Stimulated activated CD4-positive, alpha-beta T cell treated with anti-CD3 and anti-CD28 coated beads, Interleukin-4, amount 100 ng/mL, for 1 hour (primary cell): ENCODE measurements at places on chromosomes 13 and 19.

GRCh38 chr13:45332036-45332830 is 8.8 kb downstream of the TPT1 start:
- no peak for DNase-seq

- no peak for DNase-seq
Observed at GRCh38 chr13:86006317-86006716, 207.1 kb upstream of the SLITRK6 start.

DNA sequence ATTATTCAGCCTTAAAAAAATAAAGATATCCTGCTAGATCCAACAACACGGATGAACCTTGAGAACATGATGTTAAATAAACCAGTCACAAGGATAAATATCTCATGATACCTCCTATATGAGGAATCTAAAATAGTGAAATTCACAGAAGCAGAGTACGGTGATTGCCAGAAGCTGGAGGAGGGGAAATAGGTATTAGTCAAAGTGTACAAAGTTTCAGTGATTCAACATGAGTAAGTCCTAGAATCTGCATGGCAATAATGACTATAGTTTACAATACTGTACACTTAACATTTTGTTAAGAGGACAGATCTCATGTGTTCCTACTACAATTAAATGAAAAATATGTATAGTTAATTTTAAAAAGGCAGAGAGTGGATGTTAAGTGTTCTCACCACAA is 206.6 kb upstream of the SLC10A2 start:
- no peak for DNase-seq

DNA sequence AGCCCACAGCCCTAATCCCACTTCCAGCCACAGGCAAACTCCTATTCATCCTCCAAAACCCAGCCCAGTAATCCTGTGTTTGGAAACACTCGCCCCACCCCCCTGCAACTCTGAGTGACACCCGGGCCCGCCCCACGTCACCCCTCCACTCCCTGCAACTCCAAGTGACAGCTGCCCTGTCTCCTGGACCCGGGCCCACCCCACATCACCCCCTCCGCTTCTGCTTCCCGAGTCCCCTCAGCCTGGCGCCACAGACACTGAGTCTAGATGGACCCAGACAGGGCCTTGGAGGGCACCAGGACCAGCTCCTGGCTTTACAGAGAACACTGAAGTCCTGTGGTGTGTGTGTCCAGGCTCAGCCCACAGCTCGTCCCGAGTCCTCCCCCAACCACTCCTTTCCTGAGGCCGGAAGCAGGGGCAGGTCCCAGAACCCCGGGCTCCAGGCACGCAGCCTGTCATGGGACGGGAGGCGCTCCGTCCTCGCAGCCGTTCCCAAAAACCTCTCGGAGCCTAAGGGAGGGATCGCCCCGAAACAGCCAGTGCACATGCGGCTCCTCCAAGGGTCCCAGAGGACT is 7.7 kb downstream of the REXO1 start:
- no peak for DNase-seq

GRCh38 chr13:66805657-66806056 is 424.5 kb downstream of the PCDH9 start:
- no peak for DNase-seq

DNA sequence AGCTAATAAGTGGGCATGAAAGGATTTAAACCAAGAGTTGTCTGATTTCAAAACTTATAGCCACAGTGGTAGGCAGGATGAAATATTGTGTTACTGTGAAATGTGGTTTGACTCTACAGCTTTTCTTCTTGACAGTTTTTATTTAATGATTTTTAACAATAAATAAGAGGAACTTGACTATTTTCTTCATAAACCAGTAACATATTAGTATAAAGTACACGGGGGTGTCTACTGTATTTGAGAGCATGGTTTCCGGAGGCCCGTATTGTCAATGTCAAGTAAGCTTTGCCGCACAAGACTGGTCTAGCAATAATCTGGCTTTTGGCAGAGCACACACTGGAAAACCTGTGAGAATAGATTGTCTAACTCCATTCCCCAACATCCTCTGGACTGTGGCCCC is 894.5 kb downstream of the PCDH9 start:
- no peak for DNase-seq

- DNase-seq, result no peak
Observed at GRCh38 chr13:100875392-100876043, 200.9 kb upstream of the TMTC4 start.

DNA sequence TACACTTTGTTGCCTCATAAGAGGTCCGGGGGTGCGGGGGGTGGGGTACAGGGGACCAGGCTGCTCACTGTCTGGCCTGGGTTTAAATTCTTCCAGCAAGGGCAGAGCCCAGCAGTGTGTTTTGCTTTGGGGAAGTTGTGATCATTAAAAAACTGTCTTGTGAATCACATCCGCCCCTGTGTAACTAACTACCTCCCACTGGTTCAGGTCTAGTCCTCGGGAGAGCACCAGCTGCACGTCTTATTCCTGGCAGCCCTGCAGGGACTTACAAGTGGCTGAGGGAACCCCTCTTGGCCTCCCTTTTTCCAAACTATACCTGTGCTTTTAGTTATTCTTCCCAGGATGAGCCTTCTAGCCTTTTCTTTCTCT is 127.5 kb downstream of the SIPA1L3 start:
- DNase-seq, result no peak

DNA sequence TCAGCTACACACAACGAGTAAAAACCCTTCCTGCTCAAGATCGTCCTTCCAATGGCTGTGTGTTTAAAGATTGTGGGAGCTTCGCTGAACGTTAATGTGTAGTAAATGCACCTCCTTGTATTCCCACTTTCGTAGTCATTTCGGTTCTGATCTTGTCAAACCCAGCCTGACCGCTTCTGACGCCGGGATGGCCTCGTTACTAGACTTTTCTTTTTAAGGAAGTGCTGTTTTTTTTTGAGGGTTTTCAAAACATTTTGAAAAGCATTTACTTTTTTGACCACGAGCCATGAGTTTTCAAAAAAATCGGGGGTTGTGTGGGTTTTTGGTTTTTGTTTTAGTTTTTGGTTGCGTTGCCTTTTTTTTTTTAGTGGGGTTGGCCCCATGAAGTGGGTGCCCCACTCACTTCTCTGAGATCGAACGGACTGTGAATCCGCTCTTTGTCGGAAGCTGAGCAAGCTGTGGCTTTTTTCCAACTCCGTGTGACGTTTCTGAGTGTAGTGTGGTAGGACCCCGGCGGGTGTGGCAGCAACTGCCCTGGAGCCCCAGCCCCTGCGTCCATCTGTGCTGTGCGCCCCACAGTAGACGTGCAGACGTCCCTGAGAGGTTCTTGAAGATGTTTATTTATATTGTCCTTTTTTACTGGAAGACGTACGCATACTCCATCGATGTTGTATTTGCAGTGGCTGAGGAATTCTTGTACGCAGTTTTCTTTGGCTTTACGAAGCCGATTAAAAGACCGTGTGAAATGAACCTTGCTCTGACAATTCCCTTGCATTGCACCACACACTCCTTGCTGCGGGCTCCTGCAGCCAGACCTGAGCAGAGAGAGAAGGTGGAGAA is 2.7 kb upstream of the FAM174C start:
- no peak for DNase-seq

- DNase-seq, result no peak
Observed at GRCh38 chr13:26473571-26474230, 83.8 kb upstream of the WASF3 start.

DNA sequence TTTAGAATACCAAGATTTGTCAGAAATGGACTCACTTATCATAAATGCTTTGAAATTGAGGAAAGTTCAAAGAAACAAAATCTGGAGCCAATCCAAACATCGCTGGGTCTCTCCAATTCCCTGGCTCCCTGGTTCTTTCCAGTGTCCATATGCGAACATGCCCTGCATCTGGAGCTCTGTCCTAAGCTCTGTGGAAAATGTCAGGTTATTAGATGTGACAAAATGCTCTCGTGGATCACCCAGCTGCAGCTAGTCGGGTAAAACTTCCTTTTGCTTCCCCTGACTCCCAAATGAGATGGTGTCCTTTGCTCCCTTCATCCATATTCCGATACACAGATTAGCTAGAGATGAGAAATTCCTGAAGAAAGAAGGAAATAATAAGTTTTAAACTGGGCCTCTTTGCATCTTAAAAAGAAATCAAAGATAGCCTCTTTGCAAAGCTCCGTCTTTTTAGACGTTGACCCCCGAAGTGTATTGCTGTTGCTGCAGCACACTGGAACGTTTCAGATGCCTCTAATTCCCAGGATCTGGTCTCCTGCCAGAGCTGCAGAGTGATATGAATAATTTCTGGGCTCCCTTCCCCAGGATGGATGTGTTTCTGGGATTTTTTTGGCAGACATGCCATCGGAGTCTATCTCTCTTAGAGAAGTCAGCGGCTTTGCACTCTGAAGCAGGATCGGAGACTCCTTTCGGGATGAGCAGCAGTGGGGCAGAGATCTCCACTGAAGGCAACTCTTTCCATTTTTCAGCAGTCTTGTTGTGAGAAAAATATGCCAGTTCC is 102.9 kb downstream of the TEX26 start:
- DNase-seq, result no peak

DNA sequence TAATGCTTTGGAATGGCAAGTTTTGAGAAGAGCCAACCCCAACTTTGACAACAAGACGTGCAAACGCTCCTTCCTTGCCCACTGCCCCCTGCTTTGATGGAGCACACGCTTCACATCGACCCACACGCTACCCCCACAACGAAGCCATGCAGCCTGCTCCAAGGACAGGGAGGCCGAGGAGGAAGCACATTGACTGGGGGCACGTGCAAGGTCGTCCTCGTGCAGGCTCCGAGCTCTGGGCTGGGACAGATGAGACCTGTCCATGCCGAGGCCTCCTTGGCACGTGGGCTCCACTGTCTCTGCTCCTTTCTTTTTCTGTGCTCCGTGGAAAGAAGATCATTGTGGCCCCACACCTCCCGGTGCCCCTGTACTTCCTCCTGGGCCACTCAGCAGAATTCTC is 309.0 kb downstream of the TEX29 start:
- no peak for DNase-seq

GRCh38 chr13:44448373-44448772 is 74.7 kb downstream of the SERP2 start:
- DNase-seq, result no peak

DNA sequence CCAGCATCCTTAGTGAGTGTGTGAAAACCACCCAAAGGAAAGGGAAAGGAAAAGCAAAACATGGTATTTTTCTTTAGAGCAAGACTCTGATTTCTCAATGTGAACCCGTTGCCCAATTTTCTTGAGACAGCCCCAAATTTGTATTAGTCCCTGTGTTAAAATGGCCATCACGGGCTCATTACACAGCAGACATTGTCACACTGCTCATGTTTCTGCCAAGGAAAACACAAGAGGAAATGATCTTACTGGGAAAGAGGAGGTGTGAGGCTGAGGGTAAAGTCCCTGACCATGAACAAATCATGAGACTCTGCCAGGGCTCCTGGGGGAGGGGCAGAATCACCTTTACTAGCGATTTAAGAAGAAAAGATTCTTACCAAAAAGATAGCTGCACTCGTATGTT is 54.4 kb downstream of the FAM124A start:
- DNase-seq, result no peak

DNA sequence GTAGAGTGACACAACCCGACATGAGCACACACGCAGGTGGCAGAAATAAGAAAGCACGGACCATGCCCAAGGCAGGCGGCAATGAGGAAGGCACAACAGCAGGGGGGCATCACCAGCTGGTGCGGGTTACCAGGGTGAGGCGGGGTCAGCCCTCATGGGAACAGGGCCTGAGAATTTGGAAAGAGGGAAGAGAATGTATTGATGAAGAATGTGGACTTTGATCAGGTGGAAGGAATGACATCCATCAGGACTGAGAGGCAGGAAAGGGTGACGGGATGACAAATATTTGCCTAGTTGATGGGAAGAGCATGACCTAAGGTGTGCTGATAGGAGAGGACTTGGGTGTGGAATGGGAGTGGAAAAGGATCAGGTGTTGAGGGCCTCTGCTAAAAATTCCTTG is 177.5 kb downstream of the ABCC4 start:
- no peak for DNase-seq

DNA sequence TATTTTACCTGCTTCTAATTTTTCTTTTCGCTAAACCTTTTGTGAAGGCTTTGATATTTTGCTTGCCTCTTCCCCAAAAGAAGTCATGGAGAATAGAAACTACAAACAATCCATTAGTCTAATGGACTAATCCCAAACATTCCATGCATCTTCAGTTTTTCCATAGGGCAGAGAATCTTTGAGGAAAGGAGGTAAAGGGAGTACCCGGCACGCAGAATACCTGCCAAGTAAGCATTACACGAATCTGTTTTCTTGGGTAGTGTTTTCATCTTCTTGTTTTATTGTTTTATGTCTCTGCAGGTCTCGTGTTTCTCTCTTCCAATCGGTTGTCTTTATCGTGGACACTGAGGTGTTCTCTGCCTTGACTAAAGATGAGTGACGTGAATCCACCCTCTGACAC is at the start of gene NLRP8:
Gene NLRP8, plus strand, starts transcription at position 301 of the 400 bp plus-strand sequence.
- DNase-seq, result no peak

- no peak for DNase-seq
Observed at GRCh38 chr19:17581211-17581874, 25.9 kb downstream of the COLGALT1 start.

GRCh38 chr13:47853236-47853635 is 147.8 kb downstream of the SUCLA2 start:
- no peak for DNase-seq

DNA sequence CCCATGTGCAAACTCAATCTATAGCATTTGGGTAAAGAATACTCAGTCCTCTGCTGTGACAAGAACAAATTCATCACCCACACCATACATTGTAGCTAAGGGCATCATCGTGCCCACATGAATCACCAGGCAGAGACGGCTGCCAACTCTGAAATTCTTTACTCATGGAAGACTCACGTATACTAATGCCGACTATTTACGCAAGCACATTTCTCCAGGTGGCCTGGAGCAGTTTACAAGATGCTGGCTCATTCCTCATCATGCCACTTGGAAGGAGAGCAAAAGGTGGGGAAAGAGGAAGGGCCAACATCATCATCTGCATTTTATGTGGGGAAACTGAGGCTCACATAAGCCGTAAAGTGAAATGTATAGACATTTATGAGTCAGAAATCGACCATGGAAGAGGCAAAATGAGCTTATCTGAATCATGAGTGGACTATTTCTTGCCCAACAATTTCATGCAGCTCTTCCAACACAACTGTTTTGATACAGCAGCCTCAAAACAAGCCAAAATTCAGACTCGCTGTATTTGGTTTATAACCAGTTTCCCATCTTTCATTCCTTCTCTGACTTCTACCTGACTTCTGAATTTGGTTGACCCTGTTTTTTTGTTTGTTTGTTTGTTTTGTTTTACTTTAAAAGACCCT is 213.9 kb upstream of the SERP2 start:
- DNase-seq, result no peak

- DNase-seq, result no peak
Observed at GRCh38 chr19:22610121-22610520, 24.0 kb upstream of the ZNF492 start.

- no peak for DNase-seq
Observed at GRCh38 chr13:79604752-79605151, 123.8 kb downstream of the NDFIP2 start.

DNA sequence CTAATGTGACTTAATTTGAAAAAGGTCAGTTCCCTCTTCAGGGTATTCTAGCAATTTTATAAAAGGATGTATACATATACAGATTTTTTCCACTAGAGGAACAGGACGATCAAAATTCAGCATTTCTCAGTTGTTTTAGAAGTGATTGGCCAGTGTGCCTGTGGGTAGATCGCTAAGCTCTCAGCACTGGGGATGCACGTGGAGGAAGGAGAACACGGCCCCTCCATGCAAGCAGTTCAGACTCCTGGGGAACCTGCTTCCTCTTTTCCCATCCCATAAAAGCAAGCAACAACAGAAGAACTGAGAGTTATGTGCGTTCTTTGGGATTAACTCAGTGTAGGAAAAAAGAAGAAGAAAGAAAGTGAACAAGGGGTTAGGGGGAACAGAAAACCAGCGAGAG is 328.8 kb downstream of the FOXO1 start:
- no peak for DNase-seq

GRCh38 chr13:96551546-96551945 is 442.7 kb downstream of the OXGR1 start:
- DNase-seq, result no peak
